ENCODE measurements at places on chromosomes 4 and X.

DNA sequence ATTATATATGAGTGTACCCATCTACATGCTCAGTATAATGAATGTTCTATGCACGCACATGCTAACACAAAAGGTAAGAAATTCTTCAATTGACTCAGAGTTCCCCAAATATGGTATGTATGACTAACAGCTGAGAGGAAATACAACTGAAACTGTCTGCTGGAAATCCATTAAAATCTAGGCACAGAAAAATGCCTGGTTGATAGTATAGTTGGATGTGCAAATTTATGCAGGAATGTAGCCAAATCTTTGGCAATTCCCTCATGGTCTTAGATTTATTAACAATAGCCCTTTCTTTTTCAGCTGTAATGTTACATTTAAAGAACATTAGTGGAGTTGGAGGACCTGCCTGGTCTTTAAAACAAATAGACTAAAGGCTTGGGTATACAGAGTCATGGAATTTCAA lies 5.5 kb downstream of the CAMK2D start:
- DNase-seq: no peak

GRCh38 chr4:125725957-125726525 lies 411.3 kb downstream of the FAT4 start:
- no peak for DNase-seq

- DNase-seq: no peak
Observed at GRCh38 chr4:19486400-19486799, 765.3 kb upstream of the SLIT2 start.

- no peak for DNase-seq
Observed at GRCh38 chrX:139025816-139026215, 314.3 kb upstream of the FGF13 start.

DNA sequence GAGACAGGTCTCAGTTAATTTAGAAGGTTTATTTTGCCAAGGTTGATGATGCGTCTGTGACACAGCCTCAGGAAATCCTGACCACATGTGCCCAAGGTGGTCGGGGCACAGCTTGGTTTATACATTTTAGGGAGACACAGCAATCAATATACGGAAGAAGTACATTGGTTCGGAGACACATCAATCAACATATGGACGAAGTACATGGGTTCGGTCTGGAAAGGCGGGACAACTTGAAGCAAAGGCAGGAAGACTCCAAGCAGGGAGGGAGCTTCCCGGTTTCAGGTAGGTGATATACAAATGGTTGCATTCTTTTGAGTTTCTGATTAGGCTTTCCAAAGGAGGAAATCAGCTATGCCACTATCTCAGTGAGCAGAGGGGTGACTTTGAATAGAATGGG lies 225.2 kb upstream of the ZFP42 start:
- DNase-seq: no peak

- DNase-seq: no peak
Observed at GRCh38 chr4:172813359-172813923, 355.2 kb upstream of the GALNT7 start.

DNA sequence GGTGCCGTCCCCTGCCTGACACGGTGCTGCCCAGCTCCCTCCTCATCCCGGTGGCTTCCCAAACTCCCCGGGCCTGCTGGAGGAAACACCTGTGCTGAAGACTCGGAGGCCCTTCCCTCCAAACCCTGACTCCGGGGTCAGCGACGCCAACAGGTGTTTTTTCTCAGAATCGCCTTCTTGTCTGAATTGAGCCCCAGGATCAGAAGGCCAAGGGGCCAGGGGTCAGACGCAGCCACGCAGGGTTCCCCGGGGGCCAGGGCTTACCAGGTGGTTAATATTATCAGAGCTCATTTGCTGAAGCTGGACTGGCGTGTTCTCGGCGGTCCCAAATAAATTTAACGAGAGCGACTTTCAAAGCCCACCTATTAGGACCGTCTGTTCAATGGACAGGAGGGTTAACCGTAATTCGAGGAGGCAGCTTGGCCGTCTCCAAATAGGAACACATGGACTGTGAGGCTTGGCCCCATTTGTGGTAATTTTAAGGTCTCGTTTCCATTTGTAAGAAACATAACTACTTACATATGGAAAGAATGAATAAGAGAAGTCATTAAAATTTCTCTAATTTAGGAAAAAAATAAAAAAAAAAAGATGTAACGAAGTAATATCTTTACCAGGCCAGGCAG lies 239.3 kb downstream of the CRLF2 start:
- no peak for DNase-seq

DNA sequence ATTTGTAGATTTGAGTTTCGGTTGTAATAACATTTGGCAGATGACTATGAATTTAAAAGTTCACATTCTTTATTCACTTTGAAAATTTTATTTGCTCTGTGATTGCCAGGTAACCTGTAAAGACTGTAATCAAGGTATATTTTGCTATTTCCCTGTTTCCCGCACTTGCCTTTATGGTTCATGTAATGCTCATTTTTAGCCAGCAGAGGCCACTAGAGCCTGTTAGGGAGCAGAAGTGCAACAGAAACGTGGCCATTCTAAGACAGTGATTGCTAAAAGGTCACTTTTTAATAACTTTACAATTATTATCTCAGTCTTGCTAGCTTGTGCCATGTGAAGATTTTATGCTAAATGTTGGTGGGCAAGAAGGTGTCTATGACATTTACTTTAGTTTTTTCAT lies 12.4 kb downstream of the YIPF6 start:
- no peak for DNase-seq

DNA sequence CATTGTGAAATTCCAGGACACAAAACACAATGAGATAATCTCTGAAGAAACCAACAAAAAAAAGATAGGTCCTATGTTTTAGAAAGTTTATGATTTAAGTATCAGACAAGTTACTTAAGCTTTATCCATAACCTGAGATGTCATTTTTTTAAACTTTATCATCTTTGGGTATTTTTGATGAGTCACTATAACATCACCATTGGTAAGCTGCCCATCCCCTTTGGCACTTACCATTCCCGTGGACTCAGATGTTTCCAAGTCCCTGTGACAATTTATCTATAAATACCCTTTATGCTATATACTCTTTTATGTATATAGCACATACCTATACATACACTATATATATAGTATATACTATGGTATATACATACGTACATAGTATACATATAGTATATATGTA lies 198.9 kb upstream of the GEMIN8 start:
- DNase-seq: no peak

DNA sequence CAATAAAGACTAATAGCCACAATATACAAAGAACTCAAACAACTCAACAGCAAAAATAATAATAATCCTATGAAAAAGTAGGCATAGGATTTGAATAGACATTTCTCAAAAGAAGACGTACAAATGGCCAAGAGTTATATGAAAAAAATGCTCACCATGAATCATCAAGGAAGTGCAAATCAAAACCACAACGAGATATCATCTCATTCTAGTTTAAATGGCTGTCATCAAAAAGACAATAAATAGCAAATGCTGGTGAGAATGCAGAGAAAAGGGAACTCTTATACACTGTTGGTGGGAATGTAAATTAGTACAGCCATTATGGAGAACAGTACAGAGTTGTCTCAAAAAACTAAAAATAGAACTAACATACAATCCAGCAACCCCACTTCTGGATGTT lies 18.8 kb downstream of the TLR6 start:
- no peak for DNase-seq

DNA sequence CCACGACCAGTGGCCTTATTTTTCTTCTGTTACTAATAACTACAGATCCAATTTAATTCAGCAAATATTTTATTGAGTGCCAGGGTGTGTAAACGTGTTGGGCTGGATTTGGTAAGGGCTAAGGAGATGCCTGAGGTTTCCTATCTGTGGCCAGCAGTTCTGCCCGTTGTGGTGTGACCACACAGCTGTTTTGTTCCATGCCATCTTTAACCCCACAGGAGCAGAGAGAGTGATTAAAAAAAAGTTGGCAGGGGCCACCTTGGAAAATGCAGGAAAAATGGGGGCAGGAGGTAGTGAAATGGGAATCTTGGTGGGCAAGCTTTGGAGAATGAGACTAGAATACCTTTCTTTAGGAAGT lies 1.1 kb downstream of the PLAC8 start:
- DNase-seq: no peak

DNA sequence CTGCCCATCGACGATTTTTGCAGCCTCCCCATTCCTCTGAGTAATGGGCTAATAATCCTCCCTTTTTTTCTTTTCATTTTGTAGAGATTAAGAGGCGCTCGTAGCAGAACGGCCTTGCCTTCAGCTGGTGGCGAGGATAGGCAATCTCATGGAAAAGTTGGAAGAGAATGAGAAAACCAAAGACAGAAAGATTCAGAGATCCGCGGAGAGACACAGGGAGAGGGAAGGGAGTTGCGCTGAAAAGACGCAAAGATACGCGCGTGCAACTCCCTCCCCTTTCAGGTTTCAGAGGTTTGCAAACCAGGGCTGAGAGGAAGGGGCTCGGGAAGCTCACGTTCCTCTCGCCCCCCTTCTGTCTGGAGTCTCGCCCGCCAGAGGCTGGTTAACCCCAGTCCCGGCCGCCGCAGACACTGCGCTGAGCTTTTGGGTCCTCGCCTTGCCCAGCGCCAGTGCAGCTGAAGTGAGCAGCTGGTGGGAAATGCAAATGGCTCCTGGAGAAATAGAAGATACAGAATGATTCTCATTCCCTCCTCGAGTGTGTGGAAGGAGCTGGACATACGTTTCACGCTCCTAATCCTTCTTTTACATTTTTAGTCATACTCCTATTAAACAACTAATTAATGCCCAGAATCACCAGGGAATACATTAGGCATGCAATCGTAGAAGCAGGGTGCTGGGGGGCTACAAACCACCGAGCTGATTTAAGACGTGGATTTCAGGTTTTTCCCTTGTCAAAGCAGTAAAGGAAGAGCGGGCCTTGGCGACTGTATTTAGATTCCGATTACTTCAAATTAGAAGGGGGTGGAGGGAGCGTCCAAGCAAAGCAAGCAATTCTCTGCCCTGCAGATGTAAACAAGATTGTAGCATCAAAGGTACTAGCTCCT lies 16.6 kb upstream of the PITX2 start:
- no peak for DNase-seq

- no peak for DNase-seq
Observed at GRCh38 chr4:150769248-150769647, 187.3 kb downstream of the MAB21L2 start.

DNA sequence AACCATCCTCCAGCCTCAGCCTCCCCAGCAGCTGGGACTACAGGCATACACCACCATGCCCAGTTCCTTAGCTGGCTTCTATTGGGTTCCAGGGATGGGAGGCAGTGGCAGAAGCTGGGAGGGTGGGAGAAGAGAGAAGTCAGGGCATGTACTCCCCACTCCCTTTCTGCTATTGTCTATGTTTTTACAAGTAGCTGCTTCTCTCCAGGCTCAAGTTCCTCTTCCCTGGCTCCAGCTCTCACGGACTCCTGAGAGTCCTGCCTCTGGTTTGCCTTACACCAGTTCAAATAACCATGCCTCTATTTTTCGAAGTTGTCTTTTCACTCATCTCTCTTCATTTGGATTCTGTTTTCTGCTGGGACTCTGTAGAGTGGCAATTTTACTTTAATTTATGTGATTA lies 2.9 kb downstream of the TBC1D9 start:
- no peak for DNase-seq

GRCh38 chr4:122702939-122703338 lies 29.6 kb upstream of the BBS12 start:
- DNase-seq: no peak

DNA sequence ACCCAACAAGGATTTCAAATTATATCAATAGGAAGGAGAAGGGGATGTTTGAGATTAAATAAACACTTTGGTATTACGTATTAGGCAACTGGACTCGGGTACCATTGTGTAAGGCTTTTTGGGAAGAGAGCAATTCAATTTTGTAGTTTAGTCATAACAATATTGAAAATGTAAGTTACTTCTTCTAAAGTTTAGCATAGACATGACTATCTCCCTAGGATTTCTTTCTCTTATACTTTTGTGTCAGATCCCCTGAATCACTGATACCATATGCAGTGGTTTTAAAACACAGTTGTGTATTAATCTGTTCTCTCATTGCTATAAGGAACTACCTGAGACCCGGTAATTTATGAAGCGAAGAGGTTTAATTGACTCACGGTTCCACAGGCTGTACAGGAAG lies 123.8 kb upstream of the FAM9C start:
- DNase-seq: no peak

DNA sequence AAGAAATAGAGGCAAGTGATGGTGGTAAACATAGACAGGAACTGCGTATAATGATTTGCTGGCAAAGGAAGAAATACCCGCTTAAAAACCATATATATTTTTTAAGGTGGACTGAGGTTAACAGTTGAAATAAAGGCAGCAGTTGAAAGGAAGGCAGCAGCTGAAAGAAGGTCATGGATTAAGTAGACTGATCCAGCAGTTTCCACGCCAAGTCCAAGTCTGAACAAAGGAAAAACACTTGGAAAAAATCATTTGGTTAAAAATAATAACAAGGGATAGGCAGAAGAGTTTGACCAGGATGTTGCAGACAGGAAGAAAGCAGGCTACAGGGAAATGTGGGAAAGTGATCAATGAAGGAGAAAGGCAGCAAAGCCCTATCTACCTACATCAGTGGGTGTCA lies 93.6 kb downstream of the AMELX start:
- no peak for DNase-seq

DNA sequence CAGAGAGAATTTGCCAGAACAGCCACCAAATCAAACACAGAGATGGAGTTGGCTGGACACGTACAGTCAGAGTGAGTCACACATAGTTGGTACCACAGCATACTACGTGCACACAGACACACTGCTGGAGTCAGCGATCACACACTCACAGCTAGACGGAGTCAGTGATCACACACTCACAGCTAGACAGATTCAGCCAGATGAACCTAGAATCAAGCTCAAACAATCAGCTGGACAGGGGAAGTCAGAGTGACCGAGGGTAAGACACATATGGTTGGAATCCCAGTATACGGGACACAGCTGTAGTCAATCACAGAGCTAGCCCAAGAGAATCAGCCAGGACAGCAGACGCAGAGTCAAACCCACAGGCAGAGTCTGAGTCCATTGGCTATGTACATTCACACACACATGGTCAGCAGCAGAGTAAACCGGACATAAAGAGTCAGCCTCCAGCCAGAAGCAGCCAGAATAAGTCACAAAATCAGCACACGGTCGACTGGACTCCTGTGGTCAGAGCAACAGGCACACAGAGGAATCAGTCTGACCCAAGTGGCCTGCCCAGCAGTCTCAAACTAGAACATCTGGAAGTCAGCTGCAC lies 4.6 kb downstream of the SLC38A5 start:
- DNase-seq: no peak

DNA sequence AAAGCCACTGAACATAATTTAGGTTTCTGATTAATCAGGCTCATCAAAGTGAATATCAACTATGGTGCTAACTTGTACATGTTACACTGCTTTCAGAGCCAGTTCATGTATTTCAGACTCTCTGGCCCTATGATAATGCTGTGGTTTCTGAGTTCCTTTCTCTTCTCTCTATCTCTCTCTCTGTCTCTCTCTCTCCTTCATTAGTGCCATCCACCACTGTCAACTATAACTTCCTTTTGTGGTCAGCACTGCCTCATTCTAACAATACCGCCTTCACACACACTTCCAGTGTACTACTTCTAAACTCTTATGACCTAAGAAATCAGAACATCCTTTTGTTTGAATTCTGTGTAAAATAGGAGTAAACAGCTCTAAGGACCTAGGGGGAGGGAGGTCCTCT lies 907.1 kb downstream of the RPA4 start:
- no peak for DNase-seq
